T-cell (primary cell): ENCODE measurements at places on chromosomes 2 and 18.

DNA sequence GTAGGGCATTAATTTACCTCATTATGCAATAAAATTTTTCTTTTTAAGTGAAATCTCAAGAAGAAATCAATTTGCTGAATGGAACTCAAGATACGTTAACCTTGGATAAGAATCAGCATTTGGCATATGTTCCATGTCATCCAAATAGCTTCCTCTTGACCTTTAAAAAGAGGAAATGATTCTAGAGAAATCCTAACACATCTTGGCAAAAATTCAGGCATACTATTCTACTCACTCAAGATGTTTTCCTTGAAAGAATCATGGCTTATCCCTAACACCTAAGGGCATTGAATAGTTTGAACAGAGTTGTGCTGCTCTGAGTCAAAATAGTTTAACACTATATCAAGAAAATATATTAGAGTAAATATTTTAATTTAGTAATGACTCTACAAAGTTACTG lies 678.0 kb downstream of the EPHA4 start:
- no peaks in the 10 kb centered on the region for H3K4me1 ChIP-seq
- H3K27ac ChIP-seq: no peak overlapping the region
- no peak overlapping the region for H3K4me3 ChIP-seq
- H3K36me3 ChIP-seq: no peaks in the 10 kb centered on the region
- H3K27me3 ChIP-seq: peaks cover 7% of the 10 kb centered on the region

DNA sequence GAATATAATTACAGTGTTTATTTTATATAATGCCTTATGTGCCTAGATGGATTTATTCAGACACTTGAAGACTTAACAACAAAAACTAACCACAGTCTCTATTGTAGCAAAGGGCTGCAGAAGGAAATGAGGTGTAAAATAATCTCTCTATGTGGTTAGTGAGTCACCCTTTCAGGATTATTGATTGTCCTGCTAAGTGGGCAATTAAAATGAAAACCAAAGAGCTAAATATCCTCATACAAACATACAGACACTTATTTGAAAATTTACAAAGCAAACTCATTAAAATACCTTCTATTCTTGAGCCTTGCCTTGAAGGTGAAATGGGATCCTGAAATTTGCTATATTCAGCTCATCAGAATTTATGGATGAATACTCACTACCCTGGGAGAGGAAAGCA lies 27.7 kb upstream of the DCC start:
- no peak overlapping the region for H3K27ac ChIP-seq
- H3K4me1 ChIP-seq: no peaks in the 10 kb centered on the region
- no peaks in the 10 kb centered on the region for H3K27me3 ChIP-seq
- H3K36me3 ChIP-seq: no peaks in the 10 kb centered on the region
- H3K4me3 ChIP-seq: no peak overlapping the region

GRCh38 chr18:56988022-56988421 lies 158.9 kb upstream of the BOD1L2 start:
- H3K4me1 ChIP-seq: no peaks in the 10 kb centered on the region
- H3K36me3 ChIP-seq: no peaks in the 10 kb centered on the region
- no peak overlapping the region for H3K4me3 ChIP-seq
- no peak overlapping the region for H3K27ac ChIP-seq
- DNase-seq: no peak

- no peak overlapping the region for H3K4me3 ChIP-seq
- H3K27me3 ChIP-seq: peaks cover 2% of the 10 kb centered on the region
- no peak overlapping the region for H3K27ac ChIP-seq
- no peak for DNase-seq
- H3K4me1 ChIP-seq: no peaks in the 10 kb centered on the region
- no peaks in the 10 kb centered on the region for H3K36me3 ChIP-seq
Measured at GRCh38 chr2:23410596-23410995, 25.6 kb downstream of the KLHL29 start.

DNA sequence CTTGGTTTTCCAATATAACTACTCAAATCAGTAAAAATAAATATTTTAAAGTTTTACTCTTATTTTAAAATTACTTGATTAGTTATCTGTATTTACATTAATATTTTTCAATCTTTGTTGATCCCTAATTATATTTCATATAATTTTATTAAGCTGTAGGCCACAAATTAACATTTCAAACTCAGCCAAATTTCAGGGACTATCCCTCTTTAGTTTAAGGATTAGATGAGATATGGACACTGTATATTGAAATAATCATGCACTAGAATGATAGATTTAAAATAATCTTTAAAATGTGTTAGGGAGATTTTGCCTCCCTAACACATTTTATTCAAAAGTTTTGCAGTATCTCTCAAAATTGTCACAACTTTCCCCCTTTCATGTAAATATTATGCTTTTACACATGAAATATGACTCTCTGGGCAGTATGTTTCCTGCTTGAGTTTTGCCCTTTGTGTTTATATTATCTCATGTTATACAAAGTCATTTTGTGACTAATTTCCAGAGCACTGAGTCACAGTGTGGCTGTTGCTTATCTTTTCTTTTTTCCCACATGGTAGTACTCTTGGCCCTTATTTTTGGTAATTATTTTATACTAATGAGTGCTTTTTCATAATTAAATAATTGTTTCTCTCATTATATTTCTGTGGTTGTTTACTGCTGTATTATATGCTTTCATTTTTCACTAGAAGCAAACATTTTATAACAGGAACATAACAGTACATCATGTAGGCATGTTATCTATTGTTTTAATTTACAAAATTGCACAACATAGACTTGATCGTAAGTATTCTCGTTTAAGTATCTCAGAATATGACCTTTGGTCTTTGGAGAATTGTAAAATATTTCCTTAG lies 1.2 kb downstream of the TFPI start:
- no peaks in the 10 kb centered on the region for H3K4me1 ChIP-seq
- DNase-seq: no peak
- no peak overlapping the region for H3K4me3 ChIP-seq
- no peaks in the 10 kb centered on the region for H3K27me3 ChIP-seq
- H3K27ac ChIP-seq: no peak overlapping the region

DNA sequence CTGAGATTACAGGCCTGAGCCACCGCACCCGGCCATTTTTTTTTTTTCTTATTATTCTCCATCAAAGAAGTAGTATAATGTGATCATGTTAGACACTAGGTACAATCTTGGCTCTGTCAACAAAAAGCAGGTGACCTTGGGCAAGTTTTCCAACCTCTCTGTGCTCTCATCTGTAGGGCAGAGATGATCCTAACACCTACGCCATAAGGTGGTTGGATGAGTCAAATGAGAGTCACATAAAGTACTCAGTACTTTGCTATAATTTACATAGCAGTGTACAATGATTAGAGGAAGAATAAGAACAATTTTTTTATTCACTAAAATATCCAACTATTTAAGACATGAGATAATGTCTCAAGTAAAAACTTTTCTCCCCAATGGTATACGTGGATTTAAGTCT lies 128.6 kb downstream of the TGIF1 start:
- no peaks in the 10 kb centered on the region for H3K36me3 ChIP-seq
- H3K27ac ChIP-seq: no peak overlapping the region
- H3K27me3 ChIP-seq: no peaks in the 10 kb centered on the region
- H3K4me3 ChIP-seq: no peak overlapping the region

- no peaks in the 10 kb centered on the region for H3K4me1 ChIP-seq
- H3K27ac ChIP-seq: no peak overlapping the region
- no peaks in the 10 kb centered on the region for H3K36me3 ChIP-seq
- peaks cover 6% of the 10 kb centered on the region for H3K27me3 ChIP-seq
- H3K4me3 ChIP-seq: no peak overlapping the region
- no peak for DNase-seq
Measured at GRCh38 chr18:78580835-78581339, 398.7 kb upstream of the SALL3 start.

DNA sequence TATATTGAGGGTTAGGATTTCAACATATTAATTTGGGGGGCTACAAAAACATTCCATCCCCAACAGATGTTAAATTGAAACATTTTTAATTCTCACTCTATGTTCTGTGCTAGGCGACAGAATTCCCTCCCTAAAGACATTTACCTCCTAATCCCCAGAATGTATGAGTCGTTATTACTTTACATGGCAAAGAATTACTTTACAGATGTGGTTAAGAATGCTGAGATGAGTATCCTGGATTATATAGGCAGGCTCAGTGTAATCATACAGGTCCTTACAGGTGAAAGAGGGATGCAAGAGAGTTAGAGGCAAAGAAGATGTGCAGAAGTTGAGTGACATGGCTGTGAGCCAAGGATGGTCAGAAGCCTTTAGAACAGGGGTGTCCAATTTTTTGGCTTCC lies 974.1 kb upstream of the ACVR2A start:
- no peak overlapping the region for H3K4me3 ChIP-seq
- no peaks in the 10 kb centered on the region for H3K36me3 ChIP-seq
- H3K27me3 ChIP-seq: no peaks in the 10 kb centered on the region
- H3K27ac ChIP-seq: no peak overlapping the region
- no peaks in the 10 kb centered on the region for H3K4me1 ChIP-seq
- DNase-seq: no peak

- DNase-seq: no peak
- H3K27me3 ChIP-seq: peaks cover 10% of the 10 kb centered on the region
- no peaks in the 10 kb centered on the region for H3K36me3 ChIP-seq
- H3K27ac ChIP-seq: no peak overlapping the region
- H3K4me1 ChIP-seq: no peaks in the 10 kb centered on the region
- no peak overlapping the region for H3K4me3 ChIP-seq
Measured at GRCh38 chr2:180873219-180873618, 107.2 kb upstream of the UBE2E3 start.

GRCh38 chr18:32937066-32937465 lies 164.2 kb upstream of the KLHL14 start:
- no peak for DNase-seq
- H3K36me3 ChIP-seq: no peaks in the 10 kb centered on the region
- no peaks in the 10 kb centered on the region for H3K27me3 ChIP-seq
- no peak overlapping the region for H3K4me3 ChIP-seq
